ENCODE measurements at places on chromosomes 2 and 18.

- DNase-seq = peak; percentile 81
These were observed 151.8 kb upstream of the STK17B start for GRCh38 chr2:196322973-196323810.

DNA sequence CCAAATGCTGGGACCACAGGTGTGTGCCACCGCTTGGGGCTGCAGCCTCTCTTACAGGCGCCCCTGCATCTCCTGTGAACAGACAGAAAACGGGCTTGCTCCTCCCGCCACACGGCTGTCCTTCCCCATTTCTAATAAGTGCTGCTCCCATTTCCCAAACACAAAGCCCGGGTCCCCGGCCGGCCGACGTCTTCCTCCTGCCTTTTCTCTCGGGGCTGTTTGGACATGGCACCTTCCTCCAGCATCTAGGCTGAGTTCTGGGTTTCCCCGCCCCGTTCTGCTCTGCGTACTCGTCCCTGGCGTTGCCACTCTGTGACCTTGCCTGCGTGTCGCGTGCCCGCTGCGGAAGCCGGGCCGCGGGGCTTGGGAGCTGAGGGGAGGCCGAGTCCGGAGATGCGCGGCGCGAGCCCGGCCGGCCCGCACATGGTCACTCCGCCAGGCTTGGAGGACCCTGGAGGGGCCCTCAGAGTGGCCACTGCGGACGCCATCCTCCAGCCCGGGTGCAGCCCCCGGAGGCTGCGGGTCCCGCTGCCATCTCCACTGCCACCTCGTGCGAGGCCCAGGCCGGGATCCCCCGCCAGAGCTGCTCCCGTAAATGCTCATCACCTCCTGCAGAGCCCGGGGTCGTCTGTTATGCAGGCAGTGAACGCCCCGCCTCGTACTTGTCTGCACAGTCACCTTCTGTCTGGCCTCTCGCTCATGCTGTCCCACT, 26.3 kb downstream of the PRELID3A start:
- no peak for DNase-seq

- DNase-seq = no peak
These were observed 465.1 kb downstream of the LPIN1 start for GRCh38 chr2:12211326-12212175.

DNA sequence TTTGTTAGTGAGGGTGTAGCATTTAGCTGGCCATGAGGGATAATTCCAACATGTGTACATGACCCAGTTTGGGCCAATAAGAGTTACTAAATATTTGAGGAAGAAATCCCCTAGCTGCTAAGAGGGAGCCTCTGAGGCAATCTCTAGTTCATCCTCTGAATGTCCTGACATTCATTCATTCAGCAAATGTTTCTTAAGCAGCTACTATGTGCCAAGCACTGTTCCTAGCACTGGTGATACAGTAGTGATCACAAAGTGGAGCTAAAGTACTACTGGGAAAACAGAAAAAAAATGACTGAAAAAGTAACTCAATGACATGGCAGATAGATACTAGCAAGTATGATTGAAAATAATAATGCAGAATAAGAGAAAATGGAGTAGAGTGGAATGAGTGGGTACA, 79.8 kb upstream of the PID1 start:
- no peak for DNase-seq

DNA sequence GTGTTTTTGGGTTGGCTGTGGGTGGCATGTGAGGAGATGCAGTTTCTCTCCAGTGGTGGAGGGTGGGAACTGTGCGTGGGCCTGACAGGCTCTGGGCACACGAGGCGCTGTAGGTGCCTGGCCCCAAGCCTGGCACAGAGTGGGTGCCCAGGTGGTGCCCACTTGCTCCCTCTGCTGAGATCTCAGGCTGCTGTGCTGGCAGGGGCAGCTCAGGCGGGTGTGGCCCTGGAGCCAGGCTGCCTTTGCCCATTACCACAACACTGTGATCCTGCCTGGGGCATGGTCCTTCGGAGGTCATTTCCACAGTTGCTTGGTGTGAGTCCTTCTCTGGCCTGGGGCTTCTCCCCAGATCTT, 20.4 kb downstream of the TSHZ1 start:
- no peak for DNase-seq

GRCh38 chr2:127342101-127342500, 45.7 kb downstream of the MAP3K2 start:
- no peak for DNase-seq

DNA sequence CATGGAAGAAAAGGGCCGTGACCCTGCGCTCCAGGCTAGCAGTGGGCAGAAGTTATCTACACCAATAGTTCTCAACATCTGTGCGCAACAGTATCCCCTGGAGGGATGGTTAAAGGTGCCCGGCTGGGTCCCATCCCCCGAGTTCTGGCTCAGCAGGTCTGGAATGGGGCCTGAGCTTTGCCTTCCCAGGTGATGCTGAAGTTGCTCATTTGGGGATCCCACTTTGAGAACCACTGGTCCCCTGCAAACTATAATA, 31.1 kb downstream of the DNMT3A start:
- DNase-seq = no peak

GRCh38 chr2:22276696-22277095, 1108.3 kb upstream of the KLHL29 start:
- DNase-seq = no peak

- no peak for DNase-seq
These were observed 12.5 kb downstream of the ITM2C start for GRCh38 chr2:230877116-230877758.

- no peak for DNase-seq
These were observed 464.9 kb downstream of the CDH2 start for GRCh38 chr18:27712066-27712465.

DNA sequence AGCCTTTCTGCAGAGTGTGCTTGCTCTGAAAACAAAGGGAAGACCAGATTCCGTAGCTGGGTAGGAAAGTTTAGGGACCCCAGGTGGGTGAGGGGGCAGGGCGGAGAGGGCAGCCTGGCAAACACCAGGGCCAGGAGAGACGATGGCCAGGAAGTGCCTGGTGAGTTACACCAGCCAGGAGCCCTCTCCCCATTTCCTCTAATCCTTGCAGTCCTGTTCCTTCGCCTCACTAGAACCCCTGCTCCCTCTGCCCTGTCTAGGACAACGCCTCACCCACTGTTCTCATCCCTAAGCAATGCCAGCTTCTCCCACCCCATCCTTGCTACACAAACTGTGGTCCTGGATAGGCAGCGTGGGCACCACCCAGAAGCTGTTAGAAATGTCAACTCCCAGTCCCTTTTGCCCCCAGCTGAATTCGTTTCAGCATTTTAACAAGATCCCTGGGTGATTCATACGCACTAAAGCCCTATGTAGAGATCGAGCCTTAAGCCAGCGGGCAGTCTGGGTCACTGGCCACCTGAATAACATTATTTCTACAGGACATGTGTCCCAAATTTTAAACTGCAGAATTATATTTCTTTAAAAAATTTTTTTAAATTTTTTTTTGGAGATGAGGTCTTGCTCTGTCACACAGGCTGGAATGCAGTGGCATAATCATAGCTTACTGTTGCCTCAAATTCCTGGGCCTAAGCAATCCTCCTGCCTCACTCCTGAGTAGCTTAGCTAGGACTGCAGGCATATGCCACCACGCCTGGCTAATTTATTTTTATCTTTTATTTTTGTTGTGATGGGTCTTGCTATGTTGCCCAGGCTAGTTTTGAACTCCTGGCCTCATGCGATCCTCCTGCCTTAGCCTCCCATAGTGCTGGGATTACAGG, 10.9 kb downstream of the WIPF1 start:
- DNase-seq = peak; percentile 69

DNA sequence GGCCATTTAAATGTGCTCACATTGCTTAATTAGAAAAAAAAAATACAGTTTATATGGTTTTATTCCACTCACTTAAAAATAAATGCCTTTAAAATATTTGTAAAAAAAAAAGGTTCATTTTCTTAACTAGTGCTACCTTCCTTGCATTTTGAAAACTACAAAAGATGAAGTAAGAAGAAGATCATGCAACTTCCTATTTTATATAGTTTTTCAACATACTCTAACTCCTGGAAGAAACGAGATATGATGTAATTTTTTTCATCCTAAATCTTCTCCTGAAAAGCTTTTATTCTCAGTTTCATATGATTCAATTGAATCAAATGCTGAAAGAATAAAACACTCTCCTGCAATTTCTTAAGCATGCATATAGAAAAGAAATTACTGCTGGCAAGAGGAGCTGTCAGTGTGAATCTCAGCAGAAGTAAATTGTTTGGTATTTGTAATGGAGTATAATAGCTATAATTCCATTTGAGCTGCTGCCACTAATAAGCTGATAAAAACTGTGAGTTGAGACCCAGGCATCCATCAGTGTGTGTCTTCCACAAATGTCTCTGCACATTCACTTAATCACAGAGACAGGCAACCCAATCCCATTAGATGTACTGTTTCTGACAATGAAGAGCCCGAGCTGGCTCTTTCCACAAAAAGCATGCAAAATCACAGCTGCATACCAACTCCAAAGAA, 3.7 kb downstream of the FTCDNL1 start:
- DNase-seq = no peak

- peak; percentile 37 for DNase-seq
These were observed 47.0 kb downstream of the CRYGD start for GRCh38 chr2:208077276-208077675.

DNA sequence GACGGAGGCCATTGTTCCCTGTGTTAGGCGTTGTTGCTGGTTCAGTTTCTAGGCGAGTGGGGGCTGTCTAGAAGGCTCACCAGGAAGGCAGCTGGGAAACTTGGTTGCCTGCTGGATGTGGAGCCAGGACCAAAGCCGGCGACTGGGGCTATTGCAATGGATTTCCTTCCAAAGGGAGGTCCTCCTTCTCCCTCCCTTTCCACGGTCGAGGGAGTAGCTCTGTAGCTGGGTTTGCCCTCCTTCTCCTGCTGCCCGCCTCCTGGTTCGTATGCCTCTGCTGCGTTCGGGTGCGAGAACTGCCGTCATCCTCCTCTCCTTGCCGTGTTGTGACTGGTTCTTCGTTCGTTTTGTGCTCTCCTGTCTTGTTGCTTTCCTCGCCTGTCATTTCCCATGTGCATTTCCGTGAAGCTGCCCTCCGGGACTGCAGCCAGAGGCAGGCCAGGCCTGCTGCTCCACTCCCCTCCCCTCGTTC, 203.4 kb downstream of the NEDD4L start:
- DNase-seq = no peak

DNA sequence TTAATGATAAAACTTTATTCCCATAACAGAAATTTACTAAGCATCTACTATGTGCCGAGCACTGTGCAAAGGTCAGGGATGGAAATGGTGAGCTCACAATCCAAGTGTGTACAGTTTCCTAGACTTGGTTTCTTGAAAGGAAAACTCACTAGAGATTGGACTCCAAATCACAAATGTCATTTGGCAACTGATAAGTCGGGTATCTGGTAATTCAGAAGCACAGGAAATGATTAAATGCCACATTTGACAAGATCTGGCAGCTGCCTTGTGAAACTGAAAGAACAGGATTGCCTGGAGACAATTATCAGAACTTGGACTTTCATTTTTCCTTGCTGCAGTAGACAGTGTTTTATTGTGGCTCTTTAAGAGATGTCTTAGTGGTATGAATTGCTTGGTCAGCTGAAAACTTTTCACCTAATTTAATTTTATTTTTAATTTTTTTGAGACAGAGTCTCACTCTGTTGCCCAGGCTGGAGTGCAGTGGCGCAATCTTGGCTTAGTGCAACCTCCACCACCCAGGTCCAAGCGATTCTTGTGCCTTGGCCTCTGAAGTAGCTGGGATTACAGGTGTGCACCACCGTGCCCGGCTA, 19.2 kb downstream of the ITGA6 start:
- DNase-seq = no peak

GRCh38 chr2:121382744-121383143, 97.7 kb upstream of the TFCP2L1 start:
- no peak for DNase-seq

DNA sequence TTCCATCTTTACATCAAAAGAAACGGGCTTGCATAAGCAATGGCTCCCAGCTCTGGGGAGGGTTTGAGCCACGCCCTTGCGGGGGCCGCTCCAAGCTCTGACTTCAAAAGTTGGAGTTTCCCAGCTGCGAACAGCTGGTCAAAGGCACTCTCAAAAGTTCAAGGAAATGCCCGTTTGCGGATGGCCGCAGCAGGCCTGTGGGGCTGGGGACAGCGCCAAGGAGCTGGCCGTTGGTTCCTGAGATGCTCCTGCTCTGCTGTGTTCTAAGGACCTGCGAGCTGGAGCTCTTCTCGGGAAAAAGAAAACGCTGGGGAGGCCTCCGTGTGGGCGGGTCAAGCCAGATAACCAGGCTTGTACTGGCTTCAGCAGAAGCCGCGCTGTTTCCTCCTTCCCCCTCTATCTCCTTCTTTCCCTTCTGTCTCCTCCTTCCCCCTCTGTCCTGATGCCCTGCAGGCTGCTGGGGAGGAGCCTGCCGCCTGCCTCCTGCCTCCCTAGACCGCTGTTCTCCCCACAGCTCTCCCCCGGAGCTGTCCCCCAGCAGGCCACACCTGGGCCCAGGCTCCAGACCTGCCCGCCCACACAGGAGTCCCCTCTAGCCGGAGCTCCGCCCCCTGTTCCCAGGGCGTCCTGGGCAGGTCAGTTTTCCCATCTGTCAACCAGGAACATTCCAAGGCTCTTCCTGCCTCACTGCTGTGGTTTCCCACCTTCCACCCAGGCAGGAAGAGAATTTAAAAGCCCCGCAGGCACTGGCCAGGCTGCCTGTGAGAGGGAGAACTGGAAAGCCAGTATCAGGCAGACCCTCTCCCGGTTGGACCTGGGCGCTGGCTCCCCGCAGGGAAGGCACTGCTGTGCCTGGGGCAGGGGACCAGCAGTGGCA, 14.1 kb downstream of the KLF11 start:
- DNase-seq = peak; percentile 59

DNA sequence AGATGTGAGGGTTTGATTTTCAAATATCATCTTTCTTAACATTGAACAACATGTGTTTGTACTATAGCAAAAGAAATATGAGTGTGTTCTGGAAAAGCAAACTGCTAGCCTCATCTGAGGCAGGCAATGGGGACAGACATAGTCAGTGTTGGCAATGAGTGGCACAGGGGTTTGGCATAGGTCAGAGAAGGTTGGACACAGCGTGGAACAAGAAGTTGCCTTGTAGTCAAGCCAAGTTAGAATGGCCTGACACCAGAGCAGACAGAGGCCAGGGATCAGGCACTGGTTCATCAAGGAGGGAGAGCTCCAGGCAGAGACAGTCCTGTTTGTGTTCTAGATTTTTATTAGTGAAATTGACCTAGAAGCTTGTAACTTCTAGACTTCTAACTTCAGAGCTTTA, 100.8 kb upstream of the TANK start:
- no peak for DNase-seq

DNA sequence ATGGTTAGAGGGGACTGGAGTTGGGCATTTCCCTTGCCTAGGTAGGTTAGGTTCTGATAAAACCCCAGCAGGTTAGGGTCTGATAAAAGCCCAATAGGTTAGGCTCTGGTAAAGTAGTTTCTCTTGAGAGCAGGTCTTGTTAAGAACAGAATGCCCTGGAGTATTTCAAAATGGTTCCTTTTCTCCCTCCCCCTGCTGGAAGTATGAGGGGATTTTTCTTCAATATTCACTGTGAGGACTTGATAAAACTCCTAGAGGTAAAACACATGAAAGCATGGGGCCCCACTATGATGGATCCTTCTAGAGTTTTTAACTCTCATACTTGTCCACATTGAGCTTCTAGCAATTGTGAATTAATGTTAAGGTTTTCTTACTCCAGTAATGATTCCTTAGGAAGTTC, 27.6 kb downstream of the ANKAR start:
- no peak for DNase-seq
